Large intestine (tissue), 12 donors: ENCODE measurements at places on chromosomes 7 and 10. TPM values are rescaled to one million over a fixed set of nuclear protein-coding genes. Genes with fewer than 3 reads are reported as not detected.
A peak's percentile ranks its signal among the peaks of the same experiment; 100 is the strongest.

TFEC gene
- polyA plus RNA-seq = 132 TPM

- peaks cover under 1% of the 10 kb centered on the region for H3K36me3 ChIP-seq
- H3K4me1 ChIP-seq = no peaks in the 10 kb centered on the region
- H3K27me3 ChIP-seq = no peaks in the 10 kb centered on the region
- no peak overlapping the region for H3K4me3 ChIP-seq
- H3K27ac ChIP-seq = no peak overlapping the region
Measured at GRCh38 chr10:34520510-34520909, 294.6 kb downstream of the PARD3 start.

UBTD1 gene
- 4.1 TPM for polyA plus RNA-seq

GRCh38 chr7:70135656-70136055 is 537.4 kb downstream of the AUTS2 start:
- no peak overlapping the region for H3K4me3 ChIP-seq
- no peaks in the 10 kb centered on the region for H3K36me3 ChIP-seq
- H3K4me1 ChIP-seq = no peaks in the 10 kb centered on the region
- H3K27ac ChIP-seq = no peak overlapping the region
- DNase-seq = no peak
- H3K27me3 ChIP-seq = no peaks in the 10 kb centered on the region

DNA sequence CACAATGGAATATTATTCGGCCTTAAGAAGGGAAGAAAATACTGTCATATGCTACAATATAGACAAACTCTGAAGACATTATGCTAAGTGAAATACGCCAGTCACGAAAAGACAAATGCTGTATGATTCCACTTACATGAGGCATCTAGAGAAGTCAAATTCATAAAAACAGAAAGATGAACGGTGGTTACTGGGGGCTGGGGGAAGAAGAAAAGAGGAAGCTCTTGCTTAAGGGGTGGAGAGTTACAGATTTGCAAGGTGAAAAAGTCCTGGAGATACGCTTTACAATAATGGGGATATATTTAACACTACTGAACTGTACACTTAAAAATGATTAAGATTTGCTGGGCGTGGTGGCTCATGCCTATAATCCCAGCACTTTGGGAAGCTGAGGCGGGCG is 49.0 kb downstream of the PSMC2 start:
- no peaks in the 10 kb centered on the region for H3K4me1 ChIP-seq
- no peak for DNase-seq
- no peaks in the 10 kb centered on the region for H3K27me3 ChIP-seq
- H3K4me3 ChIP-seq = no peak overlapping the region
- H3K36me3 ChIP-seq = no peaks in the 10 kb centered on the region
- no peak overlapping the region for H3K27ac ChIP-seq

ZNF25 gene
- 7.0 TPM for polyA plus RNA-seq

- DNase-seq = no peak
- peaks cover 17% of the 10 kb centered on the region for H3K4me1 ChIP-seq
- peaks cover 36% of the 10 kb centered on the region for H3K36me3 ChIP-seq
- no peak overlapping the region for H3K4me3 ChIP-seq
Measured at GRCh38 chr7:44063547-44063893, 1.8 kb downstream of the PGAM2 start.

DNA sequence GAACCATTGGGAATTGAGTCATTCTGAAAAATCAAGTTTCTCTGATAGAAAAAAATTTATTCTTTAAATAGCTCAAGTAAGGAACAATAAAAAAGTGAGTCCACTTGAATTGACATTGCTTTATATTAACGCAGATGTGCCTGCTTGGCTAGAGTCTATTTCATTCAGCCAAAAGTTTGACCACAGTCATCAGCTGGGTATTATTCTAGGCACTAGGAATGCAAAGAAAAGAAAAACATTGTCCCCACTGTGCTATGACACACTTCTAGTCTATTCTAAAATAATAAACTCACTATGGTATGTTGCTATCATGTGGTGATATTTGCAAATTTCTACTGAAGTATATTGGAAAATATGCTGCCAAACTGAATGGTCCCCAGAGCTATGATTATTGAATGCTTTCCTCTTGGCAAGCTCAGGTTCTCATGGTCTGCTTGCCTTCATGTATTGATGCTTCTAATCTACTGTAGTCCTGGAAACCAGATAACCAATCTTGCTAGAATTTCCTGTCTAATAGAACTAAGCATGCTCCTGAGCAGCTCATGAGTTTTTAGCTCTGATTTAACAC is 8.3 kb downstream of the SFRP4 start:
- no peak overlapping the region for H3K4me3 ChIP-seq
- no peaks in the 10 kb centered on the region for H3K36me3 ChIP-seq
- H3K27ac ChIP-seq = no peak overlapping the region
- peaks cover 3% of the 10 kb centered on the region for H3K27me3 ChIP-seq
- no peaks in the 10 kb centered on the region for H3K4me1 ChIP-seq

C7orf57 gene
- 0.28 TPM for polyA plus RNA-seq

GRCh38 chr10:68508090-68508489 is 19.2 kb downstream of the SLC25A16 start:
- H3K4me1 ChIP-seq = peaks cover 5% of the 10 kb centered on the region
- no peak for DNase-seq
- H3K4me3 ChIP-seq = no peak overlapping the region
- H3K36me3 ChIP-seq = peaks cover 10% of the 10 kb centered on the region
- no peaks in the 10 kb centered on the region for H3K27me3 ChIP-seq

GRCh38 chr10:71578069-71578468 is 141.5 kb downstream of the C10orf105 start:
- no peak for DNase-seq
- H3K27me3 ChIP-seq = no peaks in the 10 kb centered on the region
- no peaks in the 10 kb centered on the region for H3K36me3 ChIP-seq
- no peak overlapping the region for H3K27ac ChIP-seq

DNA sequence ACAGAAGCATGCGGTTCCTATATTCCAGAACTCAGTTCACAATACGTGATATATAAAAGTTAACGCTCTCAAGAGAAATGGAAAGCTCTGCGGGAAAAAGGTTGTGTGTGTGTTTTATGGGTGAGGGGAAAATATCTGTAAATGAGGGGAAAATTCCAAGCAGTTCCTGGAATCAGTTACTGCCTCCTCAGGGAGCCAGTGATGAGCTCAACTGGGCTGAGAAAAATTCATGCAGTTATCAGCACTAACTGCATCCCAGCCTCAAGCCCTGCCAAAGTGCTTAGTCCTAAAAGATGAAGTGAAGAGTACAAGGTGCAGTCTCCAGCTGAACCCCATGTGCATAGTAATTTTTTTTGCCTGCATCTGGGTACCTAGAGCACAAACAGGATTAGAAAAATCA is 191.9 kb downstream of the CDK14 start:
- H3K4me3 ChIP-seq = no peak overlapping the region
- DNase-seq = peak; percentile 19

GRCh38 chr7:103134836-103135554 is 13.9 kb downstream of the NAPEPLD start:
- DNase-seq = no peak
- no peak overlapping the region for H3K27ac ChIP-seq
- no peaks in the 10 kb centered on the region for H3K4me1 ChIP-seq
- no peaks in the 10 kb centered on the region for H3K36me3 ChIP-seq
- H3K4me3 ChIP-seq = no peak overlapping the region

KCNMA1 gene
- 19.6 TPM for polyA plus RNA-seq

LRRC18 gene
- 0.24 TPM for polyA plus RNA-seq

GRCh38 chr7:85343484-85343883 is 156.6 kb upstream of the SEMA3D start:
- no peaks in the 10 kb centered on the region for H3K27me3 ChIP-seq
- no peak for DNase-seq
- H3K4me1 ChIP-seq = no peaks in the 10 kb centered on the region
- no peak overlapping the region for H3K27ac ChIP-seq
- no peak overlapping the region for H3K4me3 ChIP-seq

GRCh38 chr7:87152897-87153641 is 816 bp downstream of the DMTF1 start:
- peak overlapping the region; percentile 96 for H3K4me3 ChIP-seq
- H3K4me1 ChIP-seq = peaks cover 17% of the 10 kb centered on the region
- H3K36me3 ChIP-seq = no peaks in the 10 kb centered on the region
- no peaks in the 10 kb centered on the region for H3K27me3 ChIP-seq
- H3K27ac ChIP-seq = peak overlapping the region; percentile 99

GRCh38 chr7:155380976-155381851 is 76.7 kb upstream of the EN2 start:
- no peaks in the 10 kb centered on the region for H3K36me3 ChIP-seq
- no peak overlapping the region for H3K27ac ChIP-seq
- peaks cover 15% of the 10 kb centered on the region for H3K4me1 ChIP-seq
- no peak for DNase-seq

DNA sequence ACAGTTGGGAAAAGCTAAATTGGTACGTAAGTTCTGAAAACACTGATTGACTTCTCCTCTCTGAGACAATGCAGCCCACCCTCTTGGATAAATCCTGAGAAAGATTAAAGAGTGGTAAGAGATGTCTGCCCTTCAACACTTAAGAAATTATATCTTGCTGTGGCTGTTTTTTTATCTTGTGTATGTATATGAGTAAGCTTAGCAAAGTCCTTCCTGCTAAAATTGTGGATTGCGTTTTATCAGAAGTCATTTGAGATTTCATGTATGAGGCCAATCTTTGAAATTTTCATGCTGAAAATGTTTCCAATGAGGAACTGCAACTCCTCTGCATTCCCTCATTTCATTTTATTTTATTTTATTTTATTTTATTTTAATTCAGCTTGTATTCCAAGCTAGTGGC is 106.2 kb upstream of the INHBA start:
- H3K36me3 ChIP-seq = no peaks in the 10 kb centered on the region
- DNase-seq = no peak
- H3K4me1 ChIP-seq = no peaks in the 10 kb centered on the region
- H3K4me3 ChIP-seq = no peak overlapping the region

DNA sequence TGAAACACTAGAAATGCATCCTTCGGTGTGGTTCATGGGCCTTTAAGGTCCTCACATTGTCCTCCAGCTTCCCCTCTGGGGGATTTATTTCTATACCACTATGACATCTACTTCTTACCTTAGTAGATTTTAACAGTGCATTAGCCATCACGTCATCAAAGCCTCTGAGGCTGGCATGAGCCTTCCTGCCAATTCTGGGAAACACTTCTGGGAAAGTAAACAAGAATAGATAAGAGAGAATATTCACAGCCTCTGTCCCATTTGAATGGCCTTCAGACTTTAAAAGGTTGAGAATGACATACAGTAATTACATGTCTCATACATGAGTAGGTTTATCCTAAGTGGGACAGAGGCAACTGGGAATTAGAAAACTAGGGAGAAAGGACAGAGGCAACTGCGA is 89.7 kb downstream of the AMPH start:
- DNase-seq = no peak
- H3K27me3 ChIP-seq = no peaks in the 10 kb centered on the region
- no peak overlapping the region for H3K4me3 ChIP-seq
- no peak overlapping the region for H3K27ac ChIP-seq
- no peaks in the 10 kb centered on the region for H3K4me1 ChIP-seq

TCAF2 gene
- polyA plus RNA-seq = 0.99 TPM

- no peak for DNase-seq
- H3K27ac ChIP-seq = no peak overlapping the region
- H3K36me3 ChIP-seq = peaks cover 39% of the 10 kb centered on the region
- no peak overlapping the region for H3K4me3 ChIP-seq
Measured at GRCh38 chr7:155721056-155721455, 76.6 kb downstream of the RBM33 start.

SPOCK2 gene
- 17.4 TPM for polyA plus RNA-seq

GHRHR gene
- polyA plus RNA-seq = not detected

- H3K4me3 ChIP-seq = no peak overlapping the region
- H3K27ac ChIP-seq = no peak overlapping the region
- H3K36me3 ChIP-seq = no peaks in the 10 kb centered on the region
- no peak for DNase-seq
- H3K27me3 ChIP-seq = no peaks in the 10 kb centered on the region
Measured at GRCh38 chr7:12552876-12553275, 17.6 kb upstream of the SCIN start.

- peaks cover 5% of the 10 kb centered on the region for H3K36me3 ChIP-seq
- DNase-seq = no peak
- H3K27me3 ChIP-seq = peaks cover 6% of the 10 kb centered on the region
- no peaks in the 10 kb centered on the region for H3K4me1 ChIP-seq
- H3K27ac ChIP-seq = no peak overlapping the region
Measured at GRCh38 chr10:30038781-30039536, 20.4 kb downstream of the JCAD start.

- H3K27ac ChIP-seq = no peak overlapping the region
- H3K4me1 ChIP-seq = no peaks in the 10 kb centered on the region
Measured at GRCh38 chr10:14924013-14924412, 29.9 kb downstream of the DCLRE1C start.

DNA sequence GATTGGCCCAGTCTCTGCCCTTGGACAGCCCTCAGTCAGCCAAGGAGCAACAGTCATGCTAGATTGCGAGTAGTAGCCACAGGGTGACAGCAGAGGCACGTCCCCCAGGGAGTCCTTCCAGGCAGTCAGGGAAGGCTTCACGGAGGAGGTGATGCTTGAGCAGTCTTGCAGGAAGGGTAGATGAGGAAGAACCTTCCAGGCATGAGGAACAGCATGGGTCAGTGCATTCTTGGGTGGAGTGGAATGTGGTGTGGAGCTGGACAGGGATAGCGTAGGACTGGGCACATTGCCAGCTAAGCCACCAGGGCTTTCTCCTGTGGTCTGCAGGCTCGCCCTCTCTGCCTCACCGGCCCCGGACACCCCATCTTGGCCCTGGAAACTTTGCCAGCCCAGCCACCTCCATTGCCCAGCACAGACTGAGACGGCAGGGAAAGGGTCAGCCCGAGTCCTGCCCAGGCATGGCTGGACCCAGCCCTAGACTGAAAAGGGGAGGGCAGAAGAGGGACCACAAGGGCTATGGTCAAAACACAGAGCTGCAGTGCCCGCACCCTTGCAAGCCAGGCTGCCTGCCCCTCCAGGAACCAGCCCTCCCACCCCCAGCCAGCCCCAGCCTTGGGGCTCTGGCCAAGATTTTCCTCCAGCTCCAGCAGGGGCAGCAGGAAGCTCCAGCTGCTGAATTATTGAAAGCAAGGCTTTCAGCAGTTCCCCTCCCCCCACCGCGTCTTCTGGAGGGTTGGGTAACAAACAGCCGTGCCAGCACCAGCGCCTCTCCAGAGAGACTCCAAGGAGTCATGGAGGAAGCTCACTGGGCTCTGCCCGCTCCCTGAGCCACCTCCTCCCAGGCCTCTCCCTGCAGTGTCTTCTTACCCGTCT is 18.7 kb downstream of the SRRM3 start:
- H3K4me1 ChIP-seq = no peaks in the 10 kb centered on the region
- H3K36me3 ChIP-seq = no peaks in the 10 kb centered on the region
- DNase-seq = no peak
- H3K27me3 ChIP-seq = peaks cover 25% of the 10 kb centered on the region

- no peaks in the 10 kb centered on the region for H3K4me1 ChIP-seq
- H3K36me3 ChIP-seq = no peaks in the 10 kb centered on the region
- no peak for DNase-seq
- no peak overlapping the region for H3K4me3 ChIP-seq
- no peak overlapping the region for H3K27ac ChIP-seq
Measured at GRCh38 chr10:131852823-131853609, 47.8 kb upstream of the PPP2R2D start.

GRCh38 chr10:18423058-18423637 is 228.2 kb downstream of the NSUN6 start:
- H3K27me3 ChIP-seq = no peaks in the 10 kb centered on the region
- no peak overlapping the region for H3K27ac ChIP-seq
- H3K36me3 ChIP-seq = no peaks in the 10 kb centered on the region
- DNase-seq = no peak
